NCI-H2171 treated with DMSO at 0.1 percent for 48 hours (cell line): ENCODE measurements at places on chromosomes 7 and 10.

- DNase-seq: no peak
Measured at GRCh38 chr10:7700577-7701125, 2.5 kb upstream of the ITIH2 start.

- DNase-seq: no peak
Measured at GRCh38 chr7:71133232-71133622, 1.3 kb downstream of the GALNT17 start.

GRCh38 chr7:56124981-56125380 lies 8.8 kb upstream of the NUPR2 start:
- no peak for DNase-seq

DNA sequence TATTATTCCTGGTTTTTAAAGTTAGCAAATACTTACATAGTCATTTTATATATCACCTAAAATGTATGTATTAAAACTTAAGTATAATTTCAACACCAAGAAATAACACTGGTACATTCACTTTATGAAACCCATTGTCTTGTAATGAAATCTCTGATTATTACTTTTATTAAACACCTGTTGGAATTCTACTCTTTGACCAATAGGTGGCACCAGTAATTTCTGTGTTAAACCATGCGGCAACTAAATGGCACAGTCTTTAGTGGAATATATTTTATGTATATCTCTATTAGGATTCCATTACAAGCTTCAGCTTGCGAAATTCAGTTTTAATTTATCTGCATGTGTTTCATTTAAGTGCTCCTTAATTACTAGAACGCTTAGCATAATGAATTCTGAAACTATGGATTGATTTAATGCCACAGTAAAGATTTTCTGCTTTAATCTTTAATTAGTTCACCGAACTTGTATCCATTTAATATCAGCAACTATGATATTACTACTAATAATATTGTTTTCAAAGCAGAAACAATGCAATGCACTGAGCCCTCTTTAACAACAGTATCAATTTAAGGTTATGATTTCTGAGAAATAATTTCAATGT lies 181.3 kb downstream of the MAGI2 start:
- peak; percentile 59 for DNase-seq

- DNase-seq: no peak
Measured at GRCh38 chr10:1359626-1359955, 303.4 kb downstream of the WDR37 start.

- DNase-seq: no peak
Measured at GRCh38 chr7:57177856-57178767, 45.9 kb upstream of the ZNF479 start.

DNA sequence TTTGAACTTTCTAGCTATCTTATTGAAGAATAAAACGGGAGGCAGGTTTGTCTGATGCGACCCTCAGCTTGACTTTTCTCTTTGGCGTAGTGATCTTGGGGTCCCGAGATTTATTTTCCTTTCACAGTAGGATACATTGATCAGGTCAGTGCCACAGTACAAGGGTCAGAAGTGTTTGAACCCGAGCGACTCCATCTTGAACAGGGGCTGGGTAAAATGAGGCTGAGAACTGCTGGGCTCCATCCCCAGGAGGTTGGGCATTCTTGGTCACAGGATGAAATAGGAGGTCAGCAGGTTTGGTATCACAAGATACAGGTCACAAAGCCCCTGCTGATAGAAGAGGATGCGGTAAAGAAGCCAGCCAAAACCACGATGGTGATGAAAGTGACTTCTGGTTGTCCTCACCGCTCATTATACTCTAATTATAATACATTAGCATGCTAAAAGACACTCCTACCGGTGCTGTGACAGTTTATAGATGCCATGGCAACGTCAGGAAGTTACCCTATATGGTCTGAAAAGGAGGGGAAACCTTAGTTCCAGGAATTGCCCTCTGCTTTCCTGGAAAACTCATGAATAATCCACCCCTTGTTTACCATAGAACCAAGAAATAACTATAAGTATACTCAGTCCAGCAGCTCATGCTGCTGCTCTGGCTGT lies 3.0 kb upstream of the TECPR1 start:
- no peak for DNase-seq

DNA sequence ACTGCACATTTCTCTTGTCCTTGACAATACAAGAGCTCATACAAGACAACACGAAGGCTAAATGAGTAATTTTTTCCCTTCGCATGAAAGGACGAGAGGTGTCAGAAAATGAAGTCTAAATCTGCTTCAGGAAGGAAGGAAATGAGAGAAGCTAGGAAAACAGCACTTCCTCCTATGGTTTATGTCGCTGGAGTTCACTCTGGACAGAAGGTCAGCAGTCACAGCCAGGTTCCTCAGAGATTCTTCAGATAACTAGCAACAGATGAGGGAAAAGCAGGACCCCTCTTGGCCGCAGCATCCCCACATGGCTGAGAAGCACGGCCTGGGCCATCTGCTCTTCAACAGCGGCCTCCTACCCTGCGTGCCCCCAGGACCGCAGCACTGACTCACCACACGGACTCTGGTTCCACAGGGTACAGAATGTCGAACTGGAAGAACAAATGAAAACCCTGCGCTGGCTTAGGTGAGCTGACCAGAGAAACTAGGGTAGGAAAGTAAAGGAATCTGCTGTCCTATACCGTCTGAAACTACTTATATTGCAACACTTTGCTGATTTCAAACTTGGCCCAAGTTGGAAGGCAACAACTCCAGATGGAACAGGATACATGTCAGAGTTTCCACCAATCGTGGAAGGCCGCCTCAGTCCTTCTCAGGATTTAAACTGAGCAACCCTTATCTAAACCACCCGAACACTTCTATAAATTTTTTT lies 26.3 kb downstream of the DNMBP start:
- DNase-seq: no peak
